Activated T-helper 17 cell treated with anti-CD3 and anti-CD28 coated beads, Interleukin-2, amount 50 U/mL, for 72 hours (primary cell): ENCODE measurements at places on chromosomes 3 and 15. TPM values are rescaled to one million over a fixed set of nuclear protein-coding genes. Genes with fewer than 3 reads are reported as not detected.

AHSG gene
- not detected for total RNA-seq

SYNPR gene
- not detected for total RNA-seq

PRRT3 gene
- total RNA-seq = 3.2 TPM

GFM1 gene
- total RNA-seq = 40.6 TPM

LRRIQ4 gene
- total RNA-seq = 0.13 TPM

SCAP gene
- 73.3 TPM for total RNA-seq

POPDC2 gene
- 4.7 TPM for total RNA-seq

LDHAL6B gene
- not detected for total RNA-seq

SAXO2 gene
- total RNA-seq = not detected

SEMA6D gene
- not detected for total RNA-seq

RPS17 gene
- total RNA-seq = 2,918 TPM

HTR3C gene
- not detected for total RNA-seq

GOLGA8H gene
- not detected for total RNA-seq
